SK-N-MC (cell line): ENCODE measurements at places on chromosomes 3 and 15.

DNA sequence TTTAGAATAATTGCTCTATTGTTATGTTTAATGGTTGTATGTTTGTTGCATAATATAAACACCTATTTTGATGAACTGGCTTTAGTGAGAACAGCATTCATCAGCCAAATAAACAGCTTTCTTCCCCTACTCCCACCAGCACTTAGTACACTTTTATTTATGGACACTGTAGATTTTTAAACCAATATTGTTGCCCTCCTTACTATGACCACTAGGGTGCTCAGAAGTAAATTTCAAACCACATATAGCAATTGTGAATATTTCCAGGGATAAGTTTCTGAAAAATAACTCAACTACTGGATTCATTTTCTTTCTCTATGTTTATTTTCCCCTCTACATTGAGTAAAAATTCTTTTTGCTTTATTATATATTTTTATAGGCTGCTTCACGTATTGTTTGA is 84.7 kb upstream of the PTX3 start:
- no peak for DNase-seq

DNA sequence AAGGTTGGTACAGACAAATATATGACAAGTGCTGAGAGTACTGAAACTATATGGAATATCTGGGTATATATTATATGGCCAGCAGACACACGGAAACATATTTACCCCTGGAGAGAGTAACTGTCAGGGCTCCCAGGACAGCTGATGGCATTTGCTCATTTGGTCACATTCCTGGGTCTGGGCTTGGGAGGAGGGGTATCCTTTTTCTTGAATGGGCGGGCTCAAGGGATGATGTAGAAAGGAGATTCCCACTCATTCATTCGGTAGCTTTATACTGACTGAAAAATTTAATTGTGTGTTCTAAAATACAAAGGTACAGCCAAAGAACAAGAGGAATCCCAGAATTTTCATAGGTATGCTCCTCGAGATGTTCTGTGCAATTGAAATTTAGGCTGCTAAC is 131.0 kb downstream of the KCNAB1 start:
- no peak for DNase-seq

DNA sequence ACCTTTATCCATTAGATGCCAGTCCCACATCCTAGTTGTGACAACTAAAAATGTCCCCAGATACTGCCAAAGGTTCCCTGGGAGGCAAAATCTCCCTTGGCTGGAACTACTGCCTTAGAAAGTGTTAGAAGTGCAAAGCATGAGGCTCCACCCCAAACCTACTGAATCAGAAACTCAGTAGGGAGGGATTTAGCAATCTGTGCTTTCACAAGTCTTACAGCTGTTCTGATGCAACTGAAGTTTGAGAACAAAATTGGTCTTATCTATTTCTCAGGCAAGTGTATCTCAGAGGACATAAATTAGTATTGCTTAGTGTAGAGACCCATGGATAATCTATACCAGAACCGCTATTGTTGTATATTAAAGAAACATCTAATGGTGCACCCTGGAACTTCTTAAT is 70.2 kb downstream of the CLDN1 start:
- peak; percentile 74 for DNase-seq

DNA sequence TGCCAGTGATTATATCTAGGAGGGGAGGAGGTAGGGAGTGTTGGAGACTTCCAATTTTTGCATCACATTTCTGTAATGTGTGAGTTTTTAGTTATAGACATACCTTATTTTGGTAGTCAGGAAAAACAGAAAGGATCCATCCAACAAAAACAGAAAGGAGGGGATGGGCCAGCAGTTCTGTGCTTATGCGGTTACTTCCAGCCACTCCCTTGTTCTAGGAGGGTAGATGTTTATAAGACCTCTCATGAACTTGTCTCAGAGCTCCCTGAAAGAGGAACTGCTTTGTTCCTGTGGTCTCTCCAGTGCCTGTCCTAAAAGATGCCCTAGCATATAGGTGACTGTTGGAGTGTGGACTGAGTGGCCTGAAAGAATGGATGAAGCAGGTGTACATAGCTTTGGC is 323.3 kb downstream of the CACNA2D3 start:
- no peak for DNase-seq

- no peak for DNase-seq
Observed at GRCh38 chr15:69035205-69035917, 20.9 kb downstream of the NOX5 start.

GRCh38 chr3:67090474-67090873 is 92.4 kb downstream of the KBTBD8 start:
- DNase-seq = no peak

GRCh38 chr15:70585707-70586034 is 177.7 kb downstream of the UACA start:
- DNase-seq = no peak

- no peak for DNase-seq
Observed at GRCh38 chr15:65355173-65355987, 22.4 kb downstream of the IGDCC3 start.

DNA sequence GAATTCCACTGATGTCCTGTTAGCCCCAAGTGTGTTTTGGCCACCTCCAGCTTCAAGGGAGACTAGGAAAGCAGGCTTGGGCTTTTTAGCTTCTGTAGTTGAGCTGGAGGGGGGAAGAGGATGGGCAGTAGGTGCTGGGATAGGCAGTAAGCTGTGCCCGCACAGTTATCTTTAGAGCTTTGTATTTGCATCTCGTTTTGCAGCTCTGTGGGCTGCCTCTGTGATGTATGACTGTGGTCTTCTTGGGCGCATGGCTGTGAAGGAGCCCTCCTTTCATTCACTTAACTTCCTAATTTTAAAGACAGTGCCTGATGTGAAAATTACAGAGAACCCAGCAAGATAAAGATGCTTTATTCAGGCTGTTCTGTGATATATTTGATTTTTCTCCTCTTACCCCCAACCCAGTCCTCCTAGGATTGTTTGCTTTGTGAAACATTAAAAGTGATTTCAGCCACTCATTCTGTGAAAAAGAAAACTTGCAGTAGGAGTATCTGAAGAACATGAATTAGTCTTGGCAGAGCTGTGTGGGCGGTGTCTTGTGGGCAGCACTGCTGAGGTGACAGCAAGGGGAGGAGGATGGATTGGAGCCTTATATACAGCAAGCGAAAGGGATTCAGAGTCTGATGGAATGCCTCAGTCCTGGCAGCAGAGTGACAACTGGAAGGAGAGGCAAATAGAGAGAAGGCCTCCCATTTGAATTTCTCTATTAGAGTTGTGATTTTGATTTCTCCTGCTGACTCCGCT is 74.3 kb downstream of the LARS2 start:
- no peak for DNase-seq

DNA sequence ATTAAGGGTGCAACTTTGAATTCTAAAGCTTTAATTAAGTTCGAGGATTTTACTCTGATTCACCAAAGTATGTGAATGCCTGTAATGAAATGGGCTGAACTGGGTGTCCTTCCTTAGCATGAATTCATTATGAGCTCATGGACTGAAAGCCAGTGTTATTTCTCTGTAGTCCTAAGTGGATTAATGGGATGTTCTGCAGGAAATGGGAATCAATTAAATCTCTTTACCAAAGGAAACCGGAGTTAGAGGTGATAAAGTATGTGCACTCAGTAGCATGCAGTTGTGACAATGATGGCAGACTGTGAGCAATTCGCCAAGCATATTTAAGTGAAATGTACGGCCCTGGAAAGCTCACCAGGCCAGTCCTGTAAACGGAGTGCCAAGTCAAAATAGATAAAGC is 138.7 kb downstream of the CHL1 start:
- no peak for DNase-seq

DNA sequence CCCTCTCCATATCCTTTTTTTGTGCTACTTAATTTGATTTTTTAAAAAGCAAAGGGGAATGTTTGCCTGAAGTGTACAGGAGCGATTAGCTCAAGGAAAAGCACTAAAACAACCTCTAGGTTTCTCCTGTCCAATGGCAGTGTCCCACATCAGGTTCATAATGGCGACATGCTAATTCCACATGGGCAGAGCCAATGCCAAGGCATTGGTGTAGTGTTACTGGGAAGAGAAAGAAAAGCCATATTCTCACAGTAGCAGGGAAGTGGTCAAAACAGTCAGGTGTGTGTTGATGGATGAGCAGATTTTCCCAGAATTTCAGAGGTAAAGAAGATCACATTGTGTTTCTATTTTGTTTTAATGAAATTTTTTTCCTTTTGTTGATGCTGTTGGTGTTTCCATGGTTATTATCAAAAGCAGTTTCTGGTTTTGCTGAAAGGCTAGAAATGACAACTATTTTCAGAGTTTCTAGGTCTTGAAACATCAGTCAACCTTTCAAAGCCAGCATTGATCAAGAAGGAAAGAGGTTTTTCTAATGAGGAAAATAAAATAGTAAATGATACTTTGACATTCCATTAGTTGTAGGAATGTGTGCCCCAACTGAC is 65.2 kb downstream of the FNDC3B start:
- no peak for DNase-seq

DNA sequence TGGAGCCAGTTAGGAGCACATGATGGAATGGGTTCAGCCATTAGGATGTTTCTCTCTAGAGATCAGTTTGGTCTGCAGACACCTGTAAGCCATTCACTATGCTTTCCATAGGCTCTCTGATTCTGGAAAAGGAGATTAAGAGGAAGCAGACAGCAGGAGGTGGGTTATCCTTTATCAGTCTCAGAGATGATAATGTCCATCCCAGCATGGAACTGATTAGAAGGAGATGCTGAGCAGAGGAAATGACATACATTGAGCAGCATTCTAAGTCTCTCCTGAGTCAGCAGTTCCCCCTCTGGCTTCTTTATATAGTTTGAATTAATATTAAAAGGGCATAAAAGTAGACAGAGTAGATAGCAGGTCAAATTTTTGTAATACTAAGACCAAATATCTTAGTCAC is 591.1 kb downstream of the GBE1 start:
- DNase-seq = no peak
